Mucosa of gallbladder (tissue), 1 donor: ENCODE measurements at places on chromosomes 4 and X.

GRCh38 chrX:16788477-16788876 lies 2.2 kb downstream of the TXLNG start:
- no peak for DNase-seq

DNA sequence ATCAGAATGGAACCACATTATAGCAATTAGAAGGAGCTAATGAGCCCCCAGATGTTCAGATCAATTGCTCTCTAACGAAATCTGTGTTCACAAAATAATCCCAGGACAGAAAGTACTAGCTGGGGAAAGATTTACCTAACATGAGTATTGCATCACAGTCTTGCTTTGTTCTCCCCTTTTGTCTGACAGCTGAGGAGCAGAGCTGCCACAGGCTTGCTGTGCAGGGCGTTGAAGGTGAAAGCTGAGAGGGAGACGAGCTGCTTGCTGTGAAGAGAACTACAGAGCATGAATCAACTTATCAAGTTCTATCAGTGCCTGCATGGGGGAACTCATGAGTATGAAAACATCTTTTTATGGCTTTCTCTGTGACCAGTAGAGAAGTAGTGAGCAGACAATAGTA lies 441.2 kb downstream of the CENPC start:
- DNase-seq: no peak

DNA sequence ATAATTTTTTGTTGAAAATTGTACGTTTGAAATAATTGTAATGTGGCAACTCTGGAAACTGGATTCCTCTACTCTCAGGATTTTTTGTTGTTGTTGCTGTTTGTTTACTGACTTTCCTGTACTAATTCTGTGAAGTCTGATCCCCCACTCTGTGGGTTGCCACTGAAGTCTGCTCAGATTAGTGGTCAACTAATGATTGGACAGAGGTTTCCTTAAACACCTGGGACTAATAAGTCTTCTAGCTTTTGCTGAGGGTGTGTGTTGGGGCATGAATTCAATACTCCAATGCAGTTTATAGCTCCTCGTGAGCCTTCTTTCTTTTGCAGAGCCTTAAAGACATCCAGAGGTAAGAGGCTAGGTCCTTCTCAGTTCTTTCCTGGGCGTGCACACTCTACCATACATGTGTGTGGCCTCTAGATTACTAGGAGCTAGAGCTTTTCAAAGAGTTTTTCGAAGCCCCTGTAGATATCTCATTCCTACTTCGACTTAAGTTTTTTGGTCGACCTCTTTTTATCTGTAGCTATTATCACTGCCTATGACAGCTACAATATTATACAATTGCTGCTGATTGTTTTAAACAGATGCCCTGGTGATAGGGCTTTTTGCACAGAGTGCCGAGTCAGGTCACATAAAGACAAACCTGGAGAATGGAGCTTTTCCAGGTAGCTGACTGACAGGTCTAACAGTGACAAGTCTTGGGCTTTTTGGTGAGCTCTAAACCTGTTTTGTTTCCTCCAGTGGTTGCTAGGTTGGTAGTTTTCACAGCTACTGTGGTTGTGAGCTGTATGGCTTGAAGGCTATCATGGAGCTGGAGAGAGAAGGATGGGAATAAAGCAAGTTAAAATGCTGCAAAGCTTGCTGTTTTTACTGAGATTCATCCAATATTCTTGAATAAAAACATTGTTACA lies 34.0 kb downstream of the BMP2K start:
- DNase-seq: no peak

DNA sequence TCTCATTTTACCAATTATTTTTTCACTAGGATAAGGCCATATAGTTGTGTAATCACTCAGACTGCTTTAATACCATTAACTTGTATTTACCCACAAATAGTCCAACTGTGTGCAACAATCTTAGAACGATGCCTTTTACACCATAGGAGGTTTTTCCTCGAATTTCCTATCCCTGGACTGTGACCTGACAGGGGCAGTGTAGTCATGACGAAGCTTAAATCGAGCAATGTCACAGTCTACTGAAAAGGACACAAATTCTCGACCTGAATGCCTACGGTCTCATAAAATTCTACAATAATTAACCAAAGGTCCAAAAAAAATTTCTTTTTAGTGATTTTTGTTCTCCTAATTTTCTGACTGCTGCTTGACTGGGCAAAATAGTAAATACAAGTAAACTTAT lies 208.9 kb downstream of the ADAMTS3 start:
- DNase-seq: no peak

GRCh38 chr4:85030156-85030555 lies 63.7 kb upstream of the WDFY3 start:
- DNase-seq: no peak

- no peak for DNase-seq
Measured at GRCh38 chr4:127131527-127131926, 501.2 kb upstream of the INTU start.
